Stimulated activated CD8-positive, alpha-beta memory T cell treated with anti-CD3 and anti-CD28 coated beads, Interleukin-7, amount 100 ng/mL, for 1 hour (primary cell): ENCODE measurements at places on chromosomes 2 and 18.

DNA sequence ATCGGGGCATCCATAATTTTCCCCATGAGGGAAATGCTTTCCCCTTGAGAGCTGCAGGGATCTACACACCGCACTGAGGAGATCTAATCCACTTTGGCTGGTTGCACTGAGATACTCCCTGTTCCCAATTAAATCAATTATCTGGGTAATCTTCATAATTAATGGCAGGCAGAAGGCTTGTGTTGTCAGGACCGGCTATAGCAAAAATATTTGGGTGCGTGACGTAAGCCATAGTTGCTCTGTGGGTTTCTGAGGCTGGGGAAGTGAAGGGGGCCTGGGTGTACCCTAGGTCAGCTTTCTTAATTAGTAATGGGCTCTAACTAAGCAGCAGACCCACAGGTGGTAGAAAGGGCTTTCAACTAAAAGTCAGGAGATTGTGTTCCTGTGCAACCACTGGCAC, 62.8 kb upstream of the UPP2 start:
- no peak for DNase-seq

- no peak for DNase-seq
Measured at GRCh38 chr18:61855449-61856378, 37.1 kb downstream of the RNF152 start.

DNA sequence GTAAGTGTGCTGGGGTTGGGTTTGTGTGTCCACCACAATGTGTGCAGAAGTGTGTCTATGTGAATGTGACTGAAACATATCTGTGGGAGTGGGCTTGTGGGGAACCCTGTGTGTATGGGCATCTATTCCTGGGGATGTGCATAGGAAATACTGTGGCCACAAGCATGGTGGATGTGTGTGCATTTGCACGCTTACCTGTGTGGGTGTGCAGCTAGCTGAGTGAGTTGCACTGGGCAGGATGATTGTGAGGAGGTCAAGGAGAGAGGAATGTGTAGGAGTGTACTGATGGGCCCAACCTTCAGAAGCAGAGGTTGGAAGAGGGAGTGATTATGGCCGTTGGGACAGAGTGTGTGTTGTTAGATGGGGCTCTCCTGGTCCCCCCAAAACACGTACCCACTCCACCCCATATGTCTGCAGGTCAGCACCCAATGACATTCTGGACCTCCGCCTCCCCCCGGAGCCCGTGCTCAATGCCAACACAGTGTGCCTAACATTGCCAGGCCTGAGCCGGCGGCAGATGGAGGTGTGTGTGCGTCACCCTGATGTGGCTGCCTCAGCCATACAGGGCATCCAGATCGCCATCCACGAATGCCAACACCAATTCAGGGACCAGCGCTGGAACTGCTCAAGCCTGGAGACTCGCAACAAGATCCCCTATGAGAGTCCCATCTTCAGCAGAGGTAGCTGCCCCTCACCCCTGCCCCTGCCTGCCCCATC, 1.2 kb downstream of the WNT10A start:
- no peak for DNase-seq

DNA sequence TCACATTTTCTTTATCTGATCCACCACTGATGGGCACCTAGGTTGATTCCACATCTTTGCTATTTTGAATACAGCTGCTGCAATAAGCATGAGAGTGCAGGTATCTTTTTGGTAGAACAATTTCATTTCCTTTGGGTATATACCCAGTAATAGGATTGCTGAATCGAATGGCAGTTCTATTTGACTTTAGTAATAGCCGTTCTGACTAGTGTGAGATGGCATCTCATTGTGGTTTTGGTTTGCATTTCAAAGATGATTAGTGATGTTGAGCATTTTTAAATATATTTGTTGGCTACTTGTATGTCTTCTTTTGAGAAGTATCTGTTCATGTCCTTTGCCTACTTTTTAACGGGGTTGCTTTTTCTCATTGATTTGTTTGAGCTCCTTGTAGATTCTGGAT, 72.3 kb downstream of the CCDC138 start:
- no peak for DNase-seq
